Stomach (tissue), 19 donors: ENCODE measurements at places on chromosomes 16 and 17. TPM values are rescaled to one million over a fixed set of nuclear protein-coding genes. Genes with fewer than 3 reads are reported as not detected.

Gene PCGF2
- 6.4 TPM for total RNA-seq

Gene RND2
- total RNA-seq: 1.2 TPM

Gene CAPN15
- total RNA-seq: 36.8 TPM

DNA sequence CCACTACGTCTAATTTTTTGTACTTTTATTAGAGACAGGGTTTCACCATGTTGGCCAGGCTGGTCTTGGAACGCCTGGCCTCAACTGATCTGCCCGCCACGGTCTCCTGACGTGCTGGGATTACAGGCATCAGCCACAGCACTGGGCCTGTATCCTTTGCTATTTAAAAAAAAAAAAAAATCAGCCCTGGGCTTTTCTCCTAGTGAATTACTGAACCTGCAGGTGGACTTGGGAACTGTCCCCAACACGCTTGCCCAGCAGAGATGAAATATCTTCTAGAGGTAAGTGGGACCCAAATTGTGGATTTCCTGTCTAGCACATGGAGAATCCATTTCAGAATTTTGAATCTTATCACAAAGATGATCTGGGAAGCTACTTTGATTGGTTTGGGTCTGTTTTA is 14.8 kb downstream of the CNOT1 start:
- H3K27me3 ChIP-seq: no peaks in the 10 kb centered on the region
- peaks cover 46% of the 10 kb centered on the region for H3K36me3 ChIP-seq
- H3K27ac ChIP-seq: no peak overlapping the region

DNA sequence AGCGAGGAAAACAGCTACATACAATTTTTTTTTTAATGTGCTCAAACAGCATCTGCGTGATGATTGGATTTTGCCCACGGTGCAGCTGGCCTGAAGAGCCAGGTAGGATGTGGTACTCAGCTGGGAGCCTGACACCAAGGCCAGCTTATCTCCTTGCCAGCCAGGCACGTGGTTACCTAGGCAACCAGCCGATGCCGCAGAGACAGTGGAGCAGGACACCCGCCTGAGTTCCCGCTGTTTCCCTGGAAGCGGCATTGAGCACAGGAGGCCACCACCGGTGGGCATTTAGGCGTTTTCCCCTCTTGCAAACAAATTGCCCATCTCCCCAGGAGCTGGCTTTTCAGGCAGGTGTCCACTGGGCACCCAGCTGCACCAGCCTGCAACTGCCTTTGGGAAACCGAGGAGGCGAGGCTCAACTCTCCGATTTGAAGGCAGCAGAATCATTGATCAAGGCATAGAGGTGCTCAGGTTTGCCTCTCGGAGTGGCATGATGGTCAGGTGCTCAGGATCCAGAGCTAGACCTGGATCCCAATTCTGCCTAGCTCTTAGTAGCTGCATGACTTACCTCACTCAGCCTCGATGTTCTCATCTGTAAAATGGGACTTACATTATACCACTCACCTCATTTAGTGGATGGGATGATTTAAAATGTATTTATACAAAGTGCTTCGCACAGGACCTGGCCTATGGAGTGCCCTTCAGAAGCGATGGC is 137.5 kb upstream of the PLCG2 start:
- H3K27me3 ChIP-seq: no peaks in the 10 kb centered on the region
- DNase-seq: peak; percentile 75
- no peak overlapping the region for H3K27ac ChIP-seq

DNA sequence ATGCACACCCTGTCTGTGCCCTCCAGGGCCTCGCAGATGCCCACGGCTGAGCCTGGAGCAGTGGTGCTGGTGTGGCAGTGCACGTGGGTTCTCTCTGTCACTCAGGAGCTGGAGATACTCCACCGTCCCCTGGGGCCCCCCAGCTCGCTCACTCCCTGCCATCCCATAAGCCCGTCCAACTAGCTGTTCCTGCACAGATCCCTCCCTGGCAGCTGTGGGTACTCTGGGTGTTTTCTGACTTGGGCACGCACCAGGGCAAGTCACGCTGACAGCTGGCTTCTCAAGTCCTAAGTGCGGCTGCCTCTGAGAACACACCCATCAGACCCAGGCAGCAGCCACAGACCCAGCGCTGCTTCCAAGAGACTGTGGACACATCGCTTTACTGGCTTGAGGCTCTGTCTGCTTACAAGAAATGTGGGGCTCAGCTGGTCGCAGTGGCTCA is 25.4 kb upstream of the ITGB4 start:
- peaks cover 74% of the 10 kb centered on the region for H3K36me3 ChIP-seq
- H3K27ac ChIP-seq: peak overlapping the region; percentile 79
- H3K27me3 ChIP-seq: no peaks in the 10 kb centered on the region
- peaks cover 96% of the 10 kb centered on the region for H3K4me1 ChIP-seq
